ENCODE measurements at places on chromosomes 2 and 18.

DNA sequence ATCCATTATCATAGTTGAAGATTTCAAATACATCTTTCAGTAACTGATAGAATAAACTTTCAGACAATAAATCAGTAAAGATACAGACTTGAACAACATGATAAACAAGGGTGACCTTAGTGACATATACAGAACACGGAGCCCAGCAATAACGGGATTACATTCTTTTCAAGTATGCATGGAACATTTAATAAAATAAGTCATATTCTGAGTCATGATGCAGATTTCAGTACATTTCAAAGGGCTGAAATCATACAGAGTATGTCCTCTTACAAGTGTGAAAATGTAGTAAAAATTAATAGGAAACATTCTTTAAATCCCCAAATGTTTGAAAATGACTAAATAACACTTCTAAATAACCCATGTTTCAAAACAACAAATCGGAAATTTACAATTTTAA is 17.2 kb upstream of the KLHL29 start:
- no peak for DNase-seq

DNA sequence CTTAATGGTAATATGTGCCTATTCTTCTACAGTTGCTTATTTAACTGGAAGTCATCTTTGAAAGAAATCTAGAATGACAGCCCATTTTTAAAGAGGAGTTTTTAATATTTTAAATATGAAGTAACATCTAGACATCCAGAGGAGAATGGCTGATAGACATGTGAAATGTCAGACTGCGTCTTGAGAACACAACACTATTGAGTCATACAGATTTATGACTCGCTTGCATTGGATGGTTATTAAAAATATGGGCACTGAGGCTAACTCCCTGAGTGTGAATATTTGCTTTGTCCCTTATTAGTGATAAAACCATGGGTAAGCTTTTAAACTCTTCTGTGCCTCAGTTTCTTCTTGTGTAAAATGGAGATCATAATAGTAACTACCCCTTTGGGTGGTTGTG is 22.9 kb downstream of the TDRD15 start:
- DNase-seq: no peak

DNA sequence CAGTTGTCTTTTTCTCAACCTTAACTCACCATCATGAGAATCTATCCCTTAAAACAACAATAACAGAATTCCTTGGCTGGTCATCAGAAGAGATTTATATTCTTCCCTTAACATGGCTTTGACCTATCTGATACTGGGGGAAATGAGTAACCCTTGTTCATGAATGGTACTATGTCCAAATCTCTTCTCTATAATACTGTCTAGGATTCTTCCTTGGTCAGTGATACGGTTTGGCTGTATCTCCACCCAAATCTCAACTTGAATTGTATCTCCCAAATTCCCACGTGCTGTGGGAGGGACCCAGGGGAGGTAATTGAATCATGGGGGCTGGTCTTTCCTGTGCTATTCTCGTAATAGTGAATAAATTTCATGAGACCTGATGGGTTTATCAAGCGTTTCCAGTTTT is 282.0 kb upstream of the SIX2 start:
- no peak for DNase-seq

DNA sequence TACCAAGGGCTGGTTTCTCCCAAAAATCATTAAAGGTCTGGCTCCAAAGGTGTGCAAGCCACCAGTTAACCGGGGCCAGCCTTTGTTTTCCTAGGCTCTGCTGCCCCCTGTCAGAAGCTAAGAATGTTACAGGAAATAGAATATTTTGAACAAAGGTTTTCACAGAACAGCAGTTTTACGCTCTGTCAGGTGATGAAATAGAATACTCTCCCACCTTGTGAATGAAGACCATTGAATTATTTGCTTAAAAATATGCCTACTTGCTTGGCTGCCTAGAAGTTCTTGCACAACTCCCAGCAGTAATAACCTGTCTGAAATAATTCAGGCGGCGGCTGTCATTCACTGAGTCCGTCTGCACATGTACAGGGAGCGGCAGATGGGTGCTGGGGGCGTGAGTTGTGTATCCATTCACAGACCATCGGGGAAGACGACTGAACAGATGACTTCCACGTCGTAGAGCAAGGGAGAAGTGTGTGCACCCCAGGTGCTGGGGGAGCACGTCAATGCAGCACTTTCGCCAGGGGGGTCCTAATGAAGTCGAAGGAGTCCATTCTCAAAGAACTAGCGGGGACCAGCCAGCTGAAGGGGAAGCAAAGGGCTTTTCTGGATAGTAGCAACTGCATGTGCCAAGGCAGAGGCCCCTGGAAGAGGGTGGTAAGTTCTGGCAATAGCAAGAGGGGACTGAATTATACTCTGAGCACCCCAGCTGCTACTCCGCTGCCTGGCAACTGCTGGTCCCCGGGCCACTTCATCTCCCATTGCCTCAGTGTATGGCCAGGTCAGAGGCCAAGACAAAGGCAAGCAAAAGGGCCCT is 56.1 kb downstream of the SF3B1 start:
- DNase-seq: peak; percentile 67

DNA sequence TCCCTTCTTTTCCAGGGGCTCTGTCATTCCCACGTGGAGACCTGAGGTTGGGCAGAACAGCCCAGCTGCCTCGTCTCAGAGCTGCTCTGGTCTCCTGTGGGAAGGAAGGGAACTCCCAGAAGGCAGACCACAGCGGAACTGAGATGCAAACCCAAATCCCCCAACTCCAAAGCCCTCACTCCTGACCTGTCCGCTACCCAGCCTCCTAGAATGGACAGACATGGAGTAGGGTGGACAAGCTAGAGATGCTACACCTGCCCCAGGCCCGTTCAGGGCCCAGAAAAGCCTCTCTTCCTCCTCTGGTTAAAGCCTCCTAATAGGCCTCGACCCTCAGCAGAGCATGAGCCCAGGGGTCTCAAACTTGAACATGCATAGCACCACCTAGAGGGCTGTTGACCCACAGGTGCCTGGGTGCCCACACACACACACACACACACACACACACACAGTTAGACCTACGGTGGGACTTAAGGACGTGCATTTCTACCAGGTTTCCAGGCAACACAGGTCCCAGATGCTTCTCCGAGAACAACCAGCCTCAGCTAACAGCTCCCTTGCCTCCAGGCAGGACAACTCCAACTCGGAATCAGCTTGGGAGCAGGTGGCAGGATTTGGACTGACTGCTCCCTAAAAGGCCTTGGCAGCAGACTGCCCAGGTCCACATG is 93.5 kb downstream of the TNS1 start:
- DNase-seq: no peak

DNA sequence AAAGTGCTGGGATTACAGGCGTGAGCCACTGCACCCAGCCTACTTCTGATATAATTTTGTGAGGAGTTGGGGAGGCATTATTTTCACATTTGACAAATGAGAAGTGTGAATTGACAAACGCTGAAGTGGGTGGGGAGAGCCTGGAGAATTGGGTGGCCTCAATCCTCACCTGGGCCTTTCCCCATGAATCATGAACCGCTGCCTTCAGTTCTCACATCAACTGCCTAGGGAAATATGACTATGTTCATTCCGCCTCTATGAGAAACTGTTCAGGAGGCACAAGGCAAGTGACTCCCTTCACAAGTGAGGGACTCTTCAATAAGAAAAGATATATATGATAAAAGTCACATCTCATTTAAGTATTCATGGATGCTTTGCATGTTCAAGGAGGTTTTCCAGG is 96.6 kb upstream of the RND3 start:
- no peak for DNase-seq

DNA sequence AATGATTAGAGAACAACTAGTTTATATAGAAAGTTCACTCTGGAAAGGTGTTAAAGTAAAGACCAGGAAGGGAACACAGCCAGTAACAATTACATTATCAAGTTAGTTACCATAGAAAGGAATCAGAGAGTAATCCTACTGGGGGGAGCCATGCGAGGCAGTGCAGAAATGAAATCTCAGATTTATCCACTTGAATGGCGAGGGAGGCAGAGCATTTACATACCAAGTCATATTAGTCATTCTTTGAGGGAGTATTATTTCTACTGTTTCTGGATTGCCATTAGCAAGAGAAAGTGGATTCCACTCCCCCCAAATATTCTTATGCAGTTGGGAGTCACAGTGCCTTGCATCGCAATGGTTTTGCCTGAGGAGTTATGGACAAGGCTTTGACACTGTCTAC is 472.7 kb upstream of the TRIB2 start:
- no peak for DNase-seq

GRCh38 chr2:18566145-18566769 is 5.8 kb upstream of the RDH14 start:
- no peak for DNase-seq

DNA sequence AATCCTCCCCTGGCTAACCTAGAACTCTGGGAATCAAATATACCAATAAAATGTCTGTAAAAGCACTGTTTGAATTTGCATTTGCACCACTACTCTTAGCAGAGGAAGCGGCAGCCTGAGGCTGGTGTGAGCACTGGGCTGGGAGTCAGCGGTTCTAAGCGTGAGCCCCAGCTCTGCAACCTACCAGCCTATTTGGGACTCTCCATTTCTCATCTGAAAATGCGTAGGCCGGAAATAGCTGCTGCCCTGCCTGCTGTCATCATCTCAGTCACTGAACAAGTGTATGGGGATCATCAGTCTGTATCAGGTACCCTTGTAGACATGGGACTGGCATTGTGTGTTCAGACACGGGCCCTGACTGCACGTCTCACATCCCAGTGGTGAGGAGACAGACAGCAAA is 194.3 kb downstream of the ANKRD30B start:
- DNase-seq: no peak

- no peak for DNase-seq
Observed at GRCh38 chr2:207408086-207408794, 121.5 kb upstream of the CREB1 start.

DNA sequence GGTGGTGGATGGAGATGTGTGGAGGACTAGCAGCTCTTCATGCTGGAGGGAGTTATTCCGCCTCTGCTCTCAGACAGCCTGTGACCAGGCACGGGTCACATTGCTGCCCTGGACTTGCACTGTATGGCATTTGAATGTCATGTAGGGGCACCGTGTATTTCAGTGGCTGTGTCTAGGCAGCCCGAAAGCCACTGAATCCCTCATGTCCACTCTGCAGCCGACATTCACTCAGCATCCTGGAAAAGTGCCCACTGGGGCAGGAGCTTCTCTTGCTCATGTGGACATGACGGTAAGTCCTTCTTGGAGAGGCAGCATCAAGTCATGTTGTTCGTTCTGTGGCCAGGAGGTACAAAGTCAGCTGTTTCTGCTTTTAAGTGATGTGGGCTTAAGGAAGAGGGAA is 127.9 kb downstream of the SH3RF3 start:
- DNase-seq: no peak

DNA sequence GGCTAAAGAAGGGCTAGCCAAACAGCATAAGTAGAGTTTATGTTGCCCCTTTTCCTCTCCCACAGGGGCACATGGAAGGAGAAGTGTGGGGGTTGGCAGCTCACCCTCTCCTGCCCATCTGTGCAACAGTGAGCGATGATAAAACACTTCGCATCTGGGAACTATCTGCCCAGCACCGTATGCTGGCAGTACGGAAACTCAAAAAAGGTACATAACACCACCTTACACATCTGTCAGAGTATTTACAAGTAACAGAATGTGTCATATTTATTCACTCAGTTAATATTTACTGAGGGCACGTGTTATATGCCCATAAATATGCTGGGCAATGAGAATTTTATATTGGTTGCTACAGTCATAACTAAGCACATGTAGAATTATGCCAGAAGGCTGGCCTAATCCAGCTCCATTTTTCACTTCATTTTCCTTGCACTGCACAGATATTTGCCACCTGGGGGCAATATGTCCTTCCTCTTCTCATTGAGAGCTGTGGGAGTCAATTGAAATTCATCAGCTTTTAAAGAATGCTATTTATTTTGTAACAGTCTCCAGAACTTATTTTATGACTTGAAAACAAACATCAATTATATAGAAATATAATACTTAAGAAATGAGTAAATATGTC is 150.6 kb downstream of the RTN4 start:
- no peak for DNase-seq

GRCh38 chr18:9994701-9995235 is 81.0 kb downstream of the VAPA start:
- no peak for DNase-seq

- DNase-seq: no peak
Observed at GRCh38 chr2:231940795-231941194, 14.6 kb upstream of the NPPC start.

DNA sequence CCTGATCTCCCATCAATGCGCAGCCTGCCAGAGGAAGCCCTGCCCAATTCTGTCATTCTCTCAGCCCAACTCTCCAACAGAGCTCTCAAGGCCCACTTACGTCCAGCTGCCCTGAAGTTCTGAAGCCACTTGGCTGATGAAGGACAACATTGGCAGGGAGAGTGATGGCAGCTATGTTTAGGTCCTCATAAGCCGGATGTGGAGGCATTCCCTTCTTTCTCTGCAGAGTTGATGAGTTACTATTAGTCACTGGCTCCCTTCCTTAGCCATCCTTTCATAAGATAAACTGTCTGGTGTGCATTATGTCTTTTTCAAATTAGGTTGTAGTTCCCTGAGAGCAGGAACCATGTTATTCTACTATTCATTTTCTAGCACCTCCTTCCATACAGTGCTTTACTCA is 22.5 kb upstream of the TACR1 start:
- no peak for DNase-seq

- no peak for DNase-seq
Observed at GRCh38 chr2:219663116-219663762, 35.8 kb downstream of the SLC4A3 start.

- DNase-seq: no peak
Observed at GRCh38 chr2:216743781-216744180, 48.4 kb upstream of the IGFBP5 start.

DNA sequence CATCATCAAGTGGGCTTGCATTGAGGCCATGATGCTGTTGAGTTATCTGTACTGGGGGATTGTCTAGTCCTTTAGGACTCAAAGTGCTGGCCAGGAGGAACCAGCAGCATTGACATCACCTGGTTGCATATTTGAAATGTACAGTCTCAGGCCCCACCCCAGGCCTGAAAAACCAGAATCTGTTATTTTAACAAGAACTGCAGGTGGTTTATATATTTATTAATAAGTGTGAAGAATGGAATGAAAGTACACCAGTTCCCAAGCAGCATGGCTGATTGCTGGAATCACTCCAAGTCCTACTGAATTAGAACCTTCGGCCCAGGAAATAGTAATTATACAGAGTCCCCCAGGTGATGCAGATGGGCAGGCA is 2.8 kb downstream of the IL1F10 start:
- no peak for DNase-seq

DNA sequence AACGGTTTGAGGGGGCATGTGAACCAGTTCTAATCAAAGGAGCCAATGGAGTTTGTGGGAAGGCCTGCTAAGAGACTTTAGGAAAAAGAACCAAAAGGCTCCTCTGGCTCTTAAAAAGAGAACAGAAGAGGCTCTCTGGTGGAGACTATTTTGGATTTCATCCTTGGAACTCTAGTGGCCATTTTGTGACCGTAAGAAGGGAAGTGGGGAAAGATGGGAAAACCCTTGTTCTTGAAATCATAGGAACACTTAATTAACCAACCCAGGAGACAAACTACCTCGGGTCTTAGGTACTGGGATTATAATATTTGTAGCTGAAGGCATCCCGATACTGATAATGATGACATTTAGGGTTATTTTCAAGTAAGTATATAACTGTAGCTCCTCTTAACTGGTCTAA is 125.3 kb upstream of the SP3 start:
- no peak for DNase-seq

- no peak for DNase-seq
Observed at GRCh38 chr2:23745068-23745725, 181.7 kb downstream of the ATAD2B start.

- DNase-seq: no peak
Observed at GRCh38 chr2:174340400-174341292, 5.9 kb downstream of the SP9 start.

- no peak for DNase-seq
Observed at GRCh38 chr2:60311524-60311923, 241.9 kb downstream of the BCL11A start.
